Stimulated activated CD8-positive, alpha-beta memory T cell treated with anti-CD3 and anti-CD28 coated beads, Interleukin-4, amount 100 ng/mL, for 4 hours (primary cell): ENCODE measurements at places on chromosomes 7 and 10.

GRCh38 chr10:11173042-11173441, 155.4 kb downstream of the CELF2 start:
- no peak for DNase-seq

DNA sequence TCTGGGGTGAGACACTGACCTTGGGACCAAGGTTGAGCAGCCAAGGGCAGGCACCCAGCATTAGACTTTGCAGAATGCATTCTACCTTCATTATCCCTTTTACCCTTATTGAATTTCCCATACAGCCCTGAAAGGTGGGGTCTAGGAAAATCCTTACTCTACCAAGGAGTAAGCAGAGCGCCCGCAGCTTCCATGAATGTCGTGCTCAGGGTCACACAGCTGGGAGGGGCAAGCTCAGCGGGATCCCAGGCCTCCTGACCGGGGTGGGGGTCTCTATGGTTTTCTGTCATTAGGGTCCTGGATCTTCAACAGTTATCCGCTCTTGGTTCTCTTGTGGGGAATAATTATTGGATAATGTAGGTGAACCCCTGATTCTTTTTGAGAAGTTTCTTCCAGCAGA, 30.7 kb upstream of the BTBD16 start:
- no peak for DNase-seq

DNA sequence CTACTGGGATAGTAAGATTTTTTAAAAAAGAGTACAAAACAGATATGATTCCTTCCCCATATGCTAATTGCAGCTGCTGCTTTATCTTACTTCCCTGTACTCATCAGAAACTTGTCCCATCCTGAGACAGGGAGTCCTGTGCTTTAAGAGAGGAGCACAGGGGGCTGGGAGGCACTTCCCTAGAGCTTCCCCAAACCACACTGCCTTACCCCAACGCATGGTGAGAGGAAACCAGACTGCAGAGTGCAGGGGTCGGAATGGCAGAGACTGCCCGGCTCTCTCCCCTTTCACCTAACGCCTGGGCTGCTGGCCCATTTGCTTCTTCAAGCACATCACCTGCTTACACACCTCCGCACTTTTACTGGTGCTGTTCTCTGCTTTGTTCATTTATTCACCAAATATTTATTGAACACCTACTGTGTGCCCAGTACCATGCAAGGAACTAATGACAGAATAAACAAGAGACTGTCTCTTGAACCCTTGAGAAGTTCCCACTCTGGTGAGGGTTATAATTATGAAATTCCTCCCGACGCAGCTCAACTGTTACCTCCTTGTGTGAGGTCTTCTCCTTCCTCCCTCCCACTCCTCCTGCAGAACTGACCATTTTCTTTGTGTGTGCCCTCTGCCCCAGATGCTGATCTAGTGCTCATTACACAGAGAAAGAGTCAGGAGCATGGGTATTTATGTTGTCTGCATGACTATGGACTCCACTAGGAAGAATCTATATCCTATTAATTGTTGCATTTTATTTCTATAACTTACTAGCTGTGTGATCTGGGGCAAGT, 289.7 kb downstream of the TCF7L2 start:
- no peak for DNase-seq

- DNase-seq, result no peak
Observed at GRCh38 chr7:42561797-42562196, 324.8 kb upstream of the GLI3 start.

GRCh38 chr10:77310288-77310840, 327.2 kb downstream of the KCNMA1 start:
- no peak for DNase-seq

- DNase-seq, result no peak
Observed at GRCh38 chr7:70799841-70800405, 332.0 kb upstream of the GALNT17 start.

DNA sequence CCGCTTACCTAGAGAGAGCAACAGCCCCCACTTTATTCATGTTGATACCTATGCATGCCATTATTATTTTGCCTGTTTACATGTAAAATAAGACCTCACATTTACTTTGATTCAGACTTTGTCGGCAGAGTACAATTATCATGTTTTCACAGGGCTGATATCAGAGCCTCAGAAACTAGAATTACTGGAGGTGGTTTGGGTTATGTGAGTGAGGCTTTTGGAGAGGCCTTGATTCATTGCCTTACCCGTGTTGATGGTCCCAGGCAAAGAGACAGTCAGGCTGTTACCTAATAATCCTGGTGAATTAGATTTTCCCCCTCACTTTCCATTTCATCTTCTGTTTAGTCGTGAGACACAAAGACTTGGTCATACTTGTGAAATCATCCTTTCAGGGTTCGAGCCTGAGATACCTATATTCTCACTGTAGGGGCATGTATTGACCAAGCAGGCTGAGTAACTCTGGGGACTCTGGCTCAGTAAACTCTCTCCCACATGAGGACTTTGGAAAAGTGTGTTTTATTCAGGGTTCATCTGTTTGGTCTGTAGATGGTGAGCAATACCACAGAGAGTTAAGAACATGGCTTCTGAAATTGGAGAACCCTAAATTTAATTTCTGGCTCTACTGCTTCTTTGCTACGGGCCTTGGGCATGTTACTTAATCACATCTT, 150.9 kb downstream of the CELF2 start:
- no peak for DNase-seq

- DNase-seq, result no peak
Observed at GRCh38 chr10:109166935-109167334, 756.4 kb downstream of the XPNPEP1 start.

GRCh38 chr10:99329554-99330346, 594 bp downstream of the CNNM1 start:
- DNase-seq, result no peak

GRCh38 chr10:131982185-131982756, 548 bp upstream of the BNIP3 start:
- DNase-seq, result no peak

DNA sequence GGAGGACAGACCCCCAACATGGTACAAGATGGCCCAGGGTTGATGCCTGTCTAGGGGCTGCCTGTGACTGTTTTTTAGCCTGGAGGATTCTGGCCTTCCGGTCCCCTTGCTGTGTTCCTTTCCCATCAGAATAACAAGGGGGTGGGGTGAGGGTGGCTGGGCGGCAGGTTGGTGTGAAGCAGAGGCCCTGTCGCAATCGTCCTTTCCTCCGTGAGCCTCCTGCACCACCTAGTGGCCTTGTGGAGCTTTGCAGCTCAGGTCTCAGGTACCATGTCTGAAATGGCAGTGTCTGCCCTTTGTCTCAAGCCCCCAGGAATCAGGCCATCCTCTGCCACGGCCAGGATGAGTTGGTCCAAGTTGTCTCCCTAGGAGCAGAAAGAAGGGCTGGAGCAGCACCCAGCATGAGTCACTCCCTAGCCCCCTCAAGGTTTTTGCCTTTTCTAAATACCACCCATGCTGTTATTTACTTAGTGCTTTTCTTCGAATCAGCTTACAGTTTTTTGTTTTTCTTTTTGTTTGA, 24.2 kb downstream of the TACR2 start:
- peak; percentile 59 for DNase-seq

- DNase-seq, result no peak
Observed at GRCh38 chr7:113209449-113210203, 91.3 kb upstream of the SMIM30 start.

DNA sequence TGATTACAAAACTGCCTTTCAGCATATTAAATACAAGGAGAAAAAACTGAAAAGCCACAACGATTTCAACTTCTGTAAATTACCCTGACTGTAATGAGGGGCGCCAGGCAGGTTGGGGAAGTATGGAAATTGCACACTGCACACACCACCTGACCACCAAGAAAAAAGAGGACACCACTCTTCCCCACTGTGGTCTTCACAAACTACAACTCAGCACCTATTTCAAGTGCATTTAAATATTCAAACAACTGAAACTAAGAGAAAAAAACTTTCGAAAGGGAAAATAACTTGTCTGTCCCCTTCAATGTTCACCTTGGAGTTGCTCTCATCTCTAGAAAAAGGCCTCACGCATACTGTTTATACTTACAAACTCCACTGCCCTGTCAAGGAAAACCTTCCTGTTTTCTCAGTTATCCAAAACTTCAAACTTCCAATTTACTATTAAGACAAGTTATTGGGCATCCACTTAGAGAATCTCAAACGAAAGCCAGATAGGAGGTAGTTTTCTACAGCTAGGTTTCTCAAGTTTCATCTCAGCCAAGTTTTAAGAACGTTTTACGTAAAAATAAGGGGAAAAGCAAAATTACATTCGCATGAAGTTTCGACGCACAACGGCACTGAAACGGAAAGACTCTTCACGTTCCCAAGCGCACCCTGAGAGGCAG, 1.4 kb downstream of the LARP4B start:
- DNase-seq, result no peak
